ENCODE measurements at places on chromosomes 16 and 17. TPM values are rescaled to one million over a fixed set of nuclear protein-coding genes. Genes with fewer than 3 reads are reported as not detected.

GRCh38 chr16:68274441-68274840 is 10.1 kb downstream of the SLC7A6 start:
- no peak for DNase-seq
- H3K36me3 ChIP-seq, result no peaks in the 10 kb centered on the region
- peaks cover 5% of the 10 kb centered on the region for H3K4me1 ChIP-seq
- no peaks in the 10 kb centered on the region for H3K27me3 ChIP-seq
- no peak overlapping the region for H3K4me3 ChIP-seq
- no peak overlapping the region for H3K27ac ChIP-seq

Gene ZNF423
- 11.8 TPM for total RNA-seq

- DNase-seq, result peak; percentile 36
- no peaks in the 10 kb centered on the region for H3K36me3 ChIP-seq
- peaks cover 12% of the 10 kb centered on the region for H3K4me1 ChIP-seq
- no peaks in the 10 kb centered on the region for H3K27me3 ChIP-seq
- no peak overlapping the region for H3K4me3 ChIP-seq
Measured at GRCh38 chr17:39405436-39405835, 4.0 kb upstream of the FBXL20 start.

GRCh38 chr17:45703806-45704205 is 80.3 kb upstream of the CRHR1 start:
- DNase-seq, result no peak
- no peak overlapping the region for H3K4me3 ChIP-seq
- H3K27ac ChIP-seq, result no peak overlapping the region
- H3K27me3 ChIP-seq, result peaks cover 4% of the 10 kb centered on the region
- no peaks in the 10 kb centered on the region for H3K4me1 ChIP-seq
- H3K36me3 ChIP-seq, result no peaks in the 10 kb centered on the region

Gene HOXB3
- 1.8 TPM for total RNA-seq

Gene SYT17
- total RNA-seq, result 6.7 TPM

DNA sequence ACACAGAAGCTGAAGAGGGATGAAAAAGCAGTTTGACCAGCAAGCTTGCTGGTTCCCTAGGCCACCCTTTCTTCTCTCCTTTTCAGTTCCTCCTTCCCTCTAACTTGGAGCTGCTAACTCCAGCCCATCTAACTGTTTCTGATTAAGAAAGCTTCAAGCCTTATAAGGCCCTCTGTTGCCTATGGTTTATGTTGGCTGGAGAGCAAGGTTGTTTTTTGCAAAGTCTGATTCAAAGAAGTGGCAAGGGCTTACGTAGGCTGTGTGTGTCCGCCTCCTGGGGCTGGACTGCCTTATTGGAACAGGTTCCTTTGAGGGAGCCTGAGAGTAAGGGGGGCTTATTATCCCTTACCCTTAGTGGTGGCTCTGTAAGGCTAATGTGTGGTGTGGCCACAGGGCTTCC is 7.1 kb downstream of the AKAP1 start:
- no peaks in the 10 kb centered on the region for H3K27me3 ChIP-seq
- no peak overlapping the region for H3K4me3 ChIP-seq
- H3K4me1 ChIP-seq, result peaks cover 40% of the 10 kb centered on the region
- no peak overlapping the region for H3K27ac ChIP-seq
- H3K36me3 ChIP-seq, result no peaks in the 10 kb centered on the region

DNA sequence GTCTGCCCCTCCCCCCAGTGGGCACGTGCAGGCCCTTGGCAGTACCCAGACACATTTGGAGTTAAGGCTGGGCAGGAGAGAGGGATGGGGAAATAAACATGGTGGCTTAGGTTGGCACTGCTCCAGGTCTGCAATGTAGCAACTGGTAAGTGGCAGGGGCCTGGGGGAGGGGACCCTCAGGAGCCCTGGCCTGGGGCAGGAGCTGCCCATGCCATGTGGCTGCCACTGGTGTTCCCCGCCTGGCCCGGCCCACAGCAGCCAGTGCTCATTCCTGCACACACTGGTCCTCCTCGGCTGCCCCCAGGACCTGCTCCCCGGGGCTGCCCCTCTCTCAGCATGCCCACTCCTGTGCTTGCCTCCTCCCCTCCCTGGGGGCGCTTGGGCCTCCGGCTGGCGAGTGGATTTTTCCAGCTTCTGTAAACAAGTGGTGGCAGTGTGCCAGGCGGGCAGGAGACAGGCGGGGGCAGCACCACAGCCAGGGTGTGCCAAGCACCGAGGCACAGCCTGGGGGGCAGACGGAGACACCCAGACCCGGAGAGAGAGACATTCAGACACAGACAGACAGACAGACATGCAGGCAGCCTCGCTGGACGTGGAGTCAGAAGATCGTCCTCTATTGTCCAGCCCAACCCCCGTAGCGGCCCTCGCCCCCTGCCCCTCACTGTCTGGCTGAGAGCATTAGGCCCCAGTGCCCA is 9.4 kb downstream of the THRA start:
- H3K27me3 ChIP-seq, result no peaks in the 10 kb centered on the region
- no peaks in the 10 kb centered on the region for H3K36me3 ChIP-seq
- DNase-seq, result peak; percentile 72
- H3K27ac ChIP-seq, result peak overlapping the region; percentile 98

DNA sequence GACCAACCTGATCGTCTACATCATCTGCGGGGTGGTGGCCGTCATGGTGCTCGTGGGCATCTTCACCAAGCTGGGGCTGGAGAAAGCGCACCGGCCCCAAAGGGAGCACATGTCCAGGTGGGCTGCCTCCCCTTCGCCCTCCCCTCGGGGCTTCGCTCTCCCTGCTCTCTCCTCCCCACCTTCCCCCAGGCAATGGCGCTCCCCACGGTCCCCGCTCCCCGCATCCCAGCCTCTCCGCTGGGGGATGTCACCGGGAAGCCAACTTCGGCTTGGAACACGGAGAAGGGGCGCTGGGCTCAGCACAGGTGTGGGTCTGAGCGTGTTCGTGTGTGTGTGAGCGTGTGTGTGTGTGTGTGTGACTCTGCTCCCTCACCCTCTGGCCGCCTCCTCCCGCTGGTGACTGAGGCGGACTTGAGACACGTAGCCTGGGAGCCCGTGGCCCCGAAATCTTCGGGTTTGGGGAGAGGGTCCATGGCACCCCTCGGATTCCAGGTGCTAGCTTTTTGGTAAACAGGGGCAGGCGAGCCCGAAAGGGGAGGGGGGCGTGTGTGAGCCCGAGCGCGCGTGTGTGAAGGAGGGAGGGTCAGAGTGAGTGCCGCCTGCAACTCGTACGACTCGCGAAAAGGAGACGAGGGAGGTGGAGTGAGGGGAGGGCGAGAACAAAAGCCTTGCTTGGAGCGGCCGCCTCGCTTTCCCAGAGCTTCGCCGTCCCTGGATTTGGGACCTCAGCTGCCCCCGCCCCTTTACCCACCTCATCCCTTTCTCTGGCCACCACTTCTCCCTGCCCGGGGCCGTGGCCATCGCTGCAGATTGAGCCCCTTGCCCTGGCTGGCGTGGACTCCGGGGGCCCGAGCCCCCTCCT is 1.3 kb downstream of the SHISA9 start:
- H3K4me3 ChIP-seq, result peak overlapping the region; percentile 20
- no peak overlapping the region for H3K27ac ChIP-seq
- no peaks in the 10 kb centered on the region for H3K36me3 ChIP-seq
- peaks cover 16% of the 10 kb centered on the region for H3K4me1 ChIP-seq
- peaks cover 70% of the 10 kb centered on the region for H3K27me3 ChIP-seq

GRCh38 chr17:77253611-77254051 is 112.9 kb downstream of the SEC14L1 start:
- H3K4me3 ChIP-seq, result no peak overlapping the region
- H3K4me1 ChIP-seq, result peaks cover 23% of the 10 kb centered on the region
- no peaks in the 10 kb centered on the region for H3K27me3 ChIP-seq
- peak overlapping the region; percentile 9 for H3K27ac ChIP-seq
- no peaks in the 10 kb centered on the region for H3K36me3 ChIP-seq
- peak; percentile 35 for DNase-seq

DNA sequence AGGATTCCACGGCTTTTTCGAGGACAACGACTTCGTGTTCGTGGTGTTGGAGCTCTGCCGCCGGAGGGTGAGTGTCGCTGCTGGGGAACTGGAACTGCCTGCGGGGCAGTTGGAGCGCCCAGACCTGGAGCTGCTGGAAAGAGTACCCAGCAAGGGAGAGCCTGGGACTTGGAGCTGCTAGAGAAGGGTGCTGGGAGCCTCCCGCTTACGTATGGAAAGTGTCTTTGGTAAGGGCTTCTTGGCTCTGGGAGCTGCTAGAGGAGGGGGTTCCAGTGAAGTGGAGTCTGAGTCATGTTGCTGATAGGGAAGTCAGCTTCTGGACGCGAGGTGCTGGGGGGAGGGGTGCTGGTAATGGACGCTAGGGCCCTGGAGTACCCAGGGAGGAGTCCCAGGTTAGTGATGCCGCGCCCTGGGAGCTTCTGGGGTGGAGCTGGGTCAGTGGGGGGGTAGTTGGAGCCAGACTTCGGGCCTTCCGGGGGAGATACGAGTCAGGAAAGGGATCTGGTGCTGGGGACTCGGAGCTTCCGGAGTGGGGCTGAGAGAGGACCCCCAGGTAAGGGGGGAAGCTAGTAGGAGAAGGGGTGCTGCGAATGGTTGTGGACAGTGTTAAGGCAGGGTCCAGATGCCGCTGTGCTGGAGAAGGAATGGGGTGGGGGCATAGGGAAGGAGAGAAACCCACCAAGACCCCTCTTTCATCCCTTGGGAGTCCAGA is 741 bp downstream of the PLK1 start:
- H3K4me1 ChIP-seq, result peaks cover 6% of the 10 kb centered on the region
- H3K4me3 ChIP-seq, result peak overlapping the region; percentile 74
- H3K27me3 ChIP-seq, result no peaks in the 10 kb centered on the region
- H3K27ac ChIP-seq, result no peak overlapping the region
- DNase-seq, result peak; percentile 64

DNA sequence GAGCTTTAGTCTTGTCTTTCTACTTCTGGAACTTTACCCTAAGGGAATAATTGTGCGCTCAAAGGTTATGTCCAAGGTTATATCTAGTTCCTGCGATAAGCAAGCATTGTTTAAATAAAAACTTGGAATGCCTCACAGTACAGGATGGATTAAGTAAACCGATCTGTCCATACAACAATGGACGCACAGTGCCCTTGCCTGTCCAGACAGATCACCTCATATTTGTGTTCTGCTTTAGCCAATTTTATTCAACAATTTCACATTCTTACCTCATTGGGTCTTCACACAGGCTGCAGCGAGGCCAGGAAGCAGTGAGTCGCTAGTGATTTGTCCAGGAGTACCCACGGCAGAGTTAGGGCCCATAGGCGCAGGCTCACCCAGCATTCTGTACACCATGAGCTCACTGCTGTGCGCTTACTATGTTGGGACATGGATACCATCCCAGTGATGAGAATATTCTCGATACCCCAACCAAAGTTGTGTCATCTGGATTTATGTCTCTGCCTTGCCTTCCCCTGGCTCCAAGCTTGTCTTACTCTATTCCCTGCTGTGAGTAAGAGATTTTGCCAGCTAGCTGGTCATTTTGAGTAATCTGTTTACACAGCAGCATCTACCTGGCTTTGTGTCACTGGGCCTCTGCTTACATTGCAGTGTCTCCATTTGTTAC is 39.8 kb downstream of the USP43 start:
- H3K27ac ChIP-seq, result no peak overlapping the region
- no peaks in the 10 kb centered on the region for H3K36me3 ChIP-seq
- H3K4me3 ChIP-seq, result no peak overlapping the region
- H3K4me1 ChIP-seq, result no peaks in the 10 kb centered on the region
- no peak for DNase-seq
- H3K27me3 ChIP-seq, result no peaks in the 10 kb centered on the region

DNA sequence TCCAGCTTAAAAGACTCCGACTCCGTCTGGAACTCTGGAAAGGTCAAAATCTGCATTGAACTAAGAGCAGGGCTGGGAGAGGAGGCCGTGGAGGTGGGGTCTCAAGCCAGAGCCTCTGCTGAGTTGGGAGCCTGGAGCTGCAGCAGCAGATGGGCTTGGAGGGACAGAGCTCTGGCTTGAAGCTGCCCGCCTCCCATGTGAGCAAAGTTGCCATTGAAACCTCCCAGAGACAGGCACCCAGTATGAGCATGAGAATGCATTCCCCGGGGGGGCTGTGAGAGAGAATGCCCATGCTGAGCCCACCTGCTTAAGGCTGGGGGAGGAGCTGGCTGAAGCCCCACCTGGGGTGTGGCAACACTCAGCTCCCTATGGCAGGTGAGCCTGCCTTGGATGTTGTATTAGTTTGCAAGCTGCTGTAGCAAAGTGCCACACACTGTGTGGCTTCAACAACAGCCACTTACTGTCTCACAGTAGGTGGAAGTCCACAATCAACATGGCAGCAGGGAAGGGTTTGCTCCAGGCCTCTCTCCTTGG is 9.6 kb downstream of the KIF19 start:
- H3K27me3 ChIP-seq, result no peaks in the 10 kb centered on the region
- H3K4me1 ChIP-seq, result no peaks in the 10 kb centered on the region
- no peak for DNase-seq
- no peak overlapping the region for H3K4me3 ChIP-seq
- no peak overlapping the region for H3K27ac ChIP-seq

Gene SLC16A3
- total RNA-seq, result 290 TPM

Gene CNGB1
- not detected for total RNA-seq

Gene OTOP3
- 0.43 TPM for total RNA-seq

DNA sequence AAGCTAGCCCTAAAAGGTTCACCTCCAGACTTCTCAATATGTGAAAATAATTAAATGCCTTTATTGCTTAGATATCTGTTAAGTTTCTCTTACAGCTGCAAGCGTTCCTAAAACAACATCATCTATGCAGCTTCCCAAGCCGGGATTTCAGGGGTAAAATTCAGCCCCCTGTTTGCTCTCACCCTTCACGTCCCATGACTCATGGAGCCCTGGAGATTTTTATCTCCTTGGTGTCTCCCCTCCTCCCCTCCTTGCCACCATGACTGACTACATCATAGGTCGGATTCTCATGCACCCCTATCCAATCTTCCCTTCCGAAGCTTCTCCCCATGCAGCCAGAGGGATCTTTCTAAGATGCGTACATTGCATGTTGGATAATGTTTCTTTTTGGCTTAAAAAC is 21.0 kb upstream of the CACNG4 start:
- no peak overlapping the region for H3K4me3 ChIP-seq
- H3K4me1 ChIP-seq, result peaks cover 4% of the 10 kb centered on the region

DNA sequence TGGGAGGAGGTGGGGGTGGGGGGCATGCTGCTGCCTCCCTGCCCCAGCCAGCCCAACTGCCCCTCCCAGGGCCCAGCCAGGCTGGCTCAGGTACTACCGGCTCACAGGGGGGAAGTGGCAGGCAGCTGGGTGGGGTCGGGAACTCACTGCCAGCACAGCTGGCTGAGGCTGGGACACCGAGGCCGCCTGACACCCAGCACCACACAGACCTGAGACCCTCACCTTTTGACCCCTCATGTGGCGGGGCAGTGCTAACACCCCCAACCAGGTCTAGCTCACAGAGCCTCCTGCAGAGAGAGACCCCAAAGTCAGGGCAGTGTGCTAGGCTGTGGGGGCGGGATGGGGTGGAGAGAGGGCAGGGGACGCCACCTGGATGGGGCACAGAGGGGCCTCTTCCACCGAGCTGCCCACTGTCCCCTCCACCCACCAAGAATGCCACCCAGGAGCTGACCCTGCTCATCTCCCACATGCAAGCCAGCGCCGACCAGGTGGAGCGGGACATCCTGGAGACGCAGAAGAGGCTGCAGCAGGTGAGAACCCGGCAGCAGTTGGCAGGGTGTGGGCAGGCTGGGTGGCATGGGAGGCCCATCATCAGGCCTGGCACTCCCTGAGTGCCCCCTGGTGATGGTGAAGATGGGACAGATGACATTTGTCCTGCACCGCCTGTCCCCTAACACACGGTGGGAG is 3.0 kb downstream of the EVPLL start:
- H3K36me3 ChIP-seq, result no peaks in the 10 kb centered on the region
- H3K4me1 ChIP-seq, result no peaks in the 10 kb centered on the region
- DNase-seq, result no peak
- H3K4me3 ChIP-seq, result no peak overlapping the region

Gene CKLF
- 39.9 TPM for total RNA-seq

Gene MYOCD
- total RNA-seq, result 8.4 TPM

Data from hepatocyte (in vitro differentiated cells).